ENCODE measurements at places on chromosomes 12 and 14. TPM values are rescaled to one million over a fixed set of nuclear protein-coding genes. Genes with fewer than 3 reads are reported as not detected.

DNA sequence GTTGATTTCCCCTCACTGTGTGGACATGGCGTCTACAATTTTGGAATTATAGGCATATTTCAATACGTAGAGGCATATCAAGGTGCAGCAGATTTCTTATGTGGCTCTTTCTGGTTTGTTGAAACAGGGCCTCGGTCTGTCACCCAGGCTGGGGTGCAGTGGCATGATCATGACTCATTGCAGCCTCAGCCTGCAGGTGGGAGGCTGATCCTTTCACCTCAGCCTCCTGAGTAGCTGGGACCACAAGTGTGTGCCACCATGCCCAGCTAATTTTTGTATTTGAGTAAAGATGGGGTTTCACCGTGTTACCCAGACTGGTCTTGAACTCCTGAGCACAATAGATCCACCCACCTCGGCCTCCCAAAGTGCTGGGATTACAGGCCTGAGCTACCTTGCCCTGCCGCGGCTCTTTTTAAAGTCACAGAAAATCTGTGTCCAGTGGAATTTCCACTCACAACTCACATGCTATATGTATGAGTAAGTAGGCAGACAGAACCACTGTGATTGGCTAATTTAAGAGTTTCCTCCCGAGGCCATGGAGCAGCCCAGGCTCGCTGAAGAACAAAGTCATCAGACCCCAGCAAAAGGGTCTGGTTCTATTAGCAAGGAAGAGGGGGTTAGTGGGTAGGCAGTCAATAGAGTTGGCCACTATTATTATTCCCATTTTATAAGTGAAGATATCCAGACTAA lies 9.1 kb downstream of the GNG2 start:
- no peak for DNase-seq

- no peak for DNase-seq
Measured at GRCh38 chr14:60102389-60102788, 10.7 kb downstream of the PCNX4 start.

DNA sequence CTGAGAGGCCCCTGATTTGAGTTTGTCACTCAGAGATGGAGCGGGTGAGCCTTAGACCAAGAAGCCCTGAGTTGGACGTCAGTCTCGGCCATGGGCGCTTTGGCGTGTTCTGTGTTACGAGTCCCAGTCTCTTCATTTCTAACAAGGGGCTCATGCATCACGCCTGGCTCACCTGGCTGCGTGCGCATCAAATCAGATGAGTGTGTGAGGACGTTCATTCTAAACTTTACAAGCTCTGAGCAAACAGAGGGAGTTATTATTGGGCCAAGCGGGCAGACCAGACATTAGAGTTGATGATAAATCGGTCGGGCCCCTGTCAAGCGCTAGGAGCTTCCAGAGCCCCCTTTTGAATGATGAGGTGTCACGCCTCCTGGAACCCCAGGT lies 117.2 kb downstream of the CALM1 start:
- DNase-seq: no peak

DNA sequence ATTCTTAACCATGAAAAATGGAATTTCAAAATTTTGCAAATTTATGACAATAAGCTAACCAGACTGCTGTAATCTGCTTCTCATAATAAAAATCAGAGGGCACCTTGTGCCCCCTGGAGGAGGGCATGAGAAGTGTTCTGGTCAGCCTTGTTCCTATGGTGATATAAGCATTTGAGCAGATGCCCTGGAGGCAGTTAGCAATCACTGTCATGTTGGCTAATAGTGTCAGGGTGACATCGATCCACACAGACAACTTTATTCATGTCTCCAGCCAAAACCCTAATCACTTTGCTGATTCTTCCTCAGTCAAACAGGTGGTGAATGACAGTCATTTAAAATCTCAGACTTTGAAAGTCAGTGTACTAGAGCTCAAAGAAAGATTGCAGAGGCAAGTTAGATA lies 943.0 kb downstream of the GALC start:
- no peak for DNase-seq

GRCh38 chr12:122057007-122057735 lies 21.4 kb upstream of the MLXIP start:
- DNase-seq: no peak

Gene CMKLR1
- total RNA-seq: 25.6 TPM

Gene ATG2B
- 22.4 TPM for total RNA-seq

Gene MTRFR
- 12.7 TPM for total RNA-seq

Data from lower lobe of right lung (tissue), 2 donors.